ENCODE measurements at places on chromosomes 2 and 18.

DNA sequence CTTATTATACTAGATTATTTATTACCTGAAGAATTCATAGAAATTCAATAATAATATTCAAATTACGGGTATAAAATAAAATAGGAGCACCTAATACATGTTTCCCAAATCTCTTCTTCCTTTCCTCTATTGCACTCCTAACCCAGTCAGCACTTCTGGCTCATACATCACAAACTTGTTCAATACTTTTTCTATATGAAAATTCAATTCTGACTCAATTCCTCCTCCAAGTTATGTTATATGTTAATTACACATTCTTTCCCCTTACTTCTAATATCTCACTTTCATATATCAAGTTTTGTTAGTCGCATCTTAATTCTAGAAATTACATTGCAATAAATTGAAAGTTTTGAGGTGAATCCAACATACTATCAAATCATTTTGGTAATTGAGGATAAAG, 17.9 kb upstream of the COL3A1 start:
- DNase-seq, result no peak

GRCh38 chr2:75800456-75800855, 89.7 kb upstream of the GCFC2 start:
- DNase-seq, result no peak

GRCh38 chr2:71928734-71929481, 218.8 kb downstream of the CYP26B1 start:
- peak; percentile 30 for DNase-seq

- no peak for DNase-seq
These were observed 48.8 kb downstream of the THUMPD2 start for GRCh38 chr2:39730276-39730675.

DNA sequence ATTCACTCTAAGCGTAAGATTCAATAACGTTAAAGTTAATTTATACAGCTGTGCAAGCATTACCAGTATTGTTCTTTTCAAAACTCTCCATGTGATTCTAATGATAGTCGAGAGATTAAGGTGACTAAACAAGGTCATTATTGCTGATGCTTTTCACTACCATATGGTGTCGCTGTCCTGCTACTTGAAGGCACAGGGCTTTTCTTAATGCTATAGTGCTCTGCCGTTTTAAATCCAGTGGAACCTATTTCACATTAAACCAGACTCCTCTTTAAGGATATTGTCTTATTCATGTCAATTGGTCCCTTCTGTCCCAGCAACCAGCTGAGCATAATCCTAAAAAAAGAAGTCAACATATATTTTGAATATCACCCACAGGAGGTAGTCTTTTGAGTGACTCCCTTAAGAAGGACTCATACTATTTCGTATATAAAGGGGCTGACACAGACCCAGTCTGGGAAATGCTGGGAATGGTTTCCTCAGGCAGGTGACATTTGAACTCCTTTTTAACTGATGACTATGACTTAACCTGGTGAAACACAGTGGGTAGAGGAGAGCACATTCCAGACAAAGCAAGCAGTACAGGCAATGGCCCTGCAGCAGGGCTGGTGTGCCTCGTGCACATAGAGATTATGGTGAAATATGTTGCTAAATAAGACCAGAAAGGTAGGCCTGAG, 53.9 kb upstream of the CYTIP start:
- no peak for DNase-seq

GRCh38 chr2:109120166-109120565, 8.8 kb upstream of the SH3RF3 start:
- DNase-seq, result peak; percentile 35

- DNase-seq, result peak; percentile 71
These were observed 5.6 kb upstream of the KCNJ3 start for GRCh38 chr2:154692927-154693326.

GRCh38 chr2:198214114-198214596, 409.8 kb downstream of the PLCL1 start:
- no peak for DNase-seq

DNA sequence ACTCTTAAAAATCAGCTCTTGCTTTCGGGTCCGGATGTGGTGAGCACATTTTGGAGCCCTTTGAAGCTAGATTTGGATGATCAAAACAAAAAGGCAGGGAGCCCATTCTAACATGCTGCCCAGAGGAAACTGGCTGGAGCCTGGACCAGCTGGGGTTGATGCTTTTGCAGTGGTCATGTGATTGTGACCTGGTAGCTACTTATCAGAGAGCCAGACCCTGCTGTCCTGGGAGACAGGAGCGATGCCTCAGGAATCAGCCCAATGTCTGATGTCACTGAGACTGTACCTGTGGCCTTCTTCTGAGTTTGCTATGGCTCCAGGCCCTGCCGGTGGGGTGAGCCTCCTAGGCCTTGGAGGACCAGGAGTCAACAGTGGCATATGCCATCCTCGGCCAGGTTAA, 18.7 kb upstream of the SCLY start:
- no peak for DNase-seq

DNA sequence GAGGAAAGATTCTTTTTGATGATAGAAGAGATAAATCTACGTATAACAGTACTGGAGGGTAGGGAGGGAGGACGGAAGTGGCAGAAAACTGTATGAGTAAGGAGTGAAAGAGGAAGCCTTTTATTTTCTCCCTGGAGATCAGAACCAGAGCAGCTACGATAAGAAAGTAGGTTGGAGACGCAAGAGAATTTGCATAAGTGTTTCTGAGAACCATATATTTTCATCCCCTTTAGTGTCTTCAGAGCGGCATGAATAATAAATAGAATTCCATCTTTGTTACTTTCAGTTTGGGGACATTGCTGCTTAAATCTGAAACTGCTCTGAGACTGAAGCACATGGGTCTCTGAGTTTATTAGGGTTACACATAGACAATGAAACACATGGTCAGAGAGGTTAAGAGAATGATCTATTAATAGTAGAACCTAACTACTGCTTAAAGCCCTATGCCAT, 230.2 kb upstream of the TNP1 start:
- no peak for DNase-seq

- peak; percentile 42 for DNase-seq
These were observed 194.8 kb downstream of the NDUFA10 start for GRCh38 chr2:239830121-239831000.

DNA sequence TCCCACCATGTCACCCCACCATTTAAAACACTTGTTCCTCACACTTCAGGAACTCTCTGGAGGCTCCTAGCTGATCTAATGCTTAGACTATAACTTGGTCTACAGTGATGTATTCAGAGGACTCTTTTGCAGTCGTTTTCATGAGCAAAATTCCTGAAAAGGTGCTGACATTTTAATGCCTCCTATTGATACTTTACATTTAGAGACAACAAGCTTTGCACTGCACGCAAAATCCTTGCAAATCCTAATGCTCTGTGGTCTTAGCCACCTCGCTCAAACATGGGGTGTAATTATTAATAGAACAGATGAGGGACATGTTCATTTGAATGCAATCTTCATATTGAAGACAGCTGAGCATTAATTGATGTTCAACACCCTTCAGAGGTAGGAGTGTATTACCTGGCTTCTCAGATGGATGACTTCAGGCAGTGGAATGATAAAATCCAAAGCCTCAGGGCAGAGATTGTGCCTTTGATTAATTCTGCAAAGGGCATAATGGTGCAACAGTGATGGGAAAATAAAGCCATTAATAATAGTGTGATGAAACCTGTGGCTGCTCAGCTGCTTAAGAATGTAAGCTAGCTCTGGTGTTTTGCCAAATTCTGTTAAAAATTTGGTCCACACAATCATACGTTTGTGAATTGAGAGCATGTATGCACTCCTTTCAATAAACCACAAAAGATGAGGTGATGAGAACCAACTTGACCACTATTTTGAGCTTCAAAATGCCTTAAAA, 5.4 kb downstream of the CTAGE1 start:
- no peak for DNase-seq

DNA sequence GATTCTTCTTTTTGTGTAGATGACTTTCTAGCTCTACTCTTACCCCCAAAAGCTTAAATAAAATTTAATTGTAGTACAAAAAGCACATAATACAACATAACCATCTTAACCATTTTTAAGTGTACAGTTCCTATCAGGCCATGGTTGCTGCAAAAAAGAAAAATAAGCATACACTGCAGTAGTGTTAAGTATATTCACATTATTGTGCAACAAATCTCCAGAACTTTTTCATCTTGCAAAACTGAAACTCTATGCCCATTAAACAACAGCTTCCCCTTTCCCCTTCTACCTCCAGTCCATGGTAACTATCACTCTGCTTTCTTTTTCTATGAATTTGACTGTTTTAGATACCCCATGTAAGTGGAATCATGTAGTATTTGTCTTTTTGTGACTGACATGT, 18.1 kb downstream of the PPM1B start:
- no peak for DNase-seq
